ENCODE measurements at places on chromosomes 16 and 17. TPM values are rescaled to one million over a fixed set of nuclear protein-coding genes. Genes with fewer than 3 reads are reported as not detected.

DNA sequence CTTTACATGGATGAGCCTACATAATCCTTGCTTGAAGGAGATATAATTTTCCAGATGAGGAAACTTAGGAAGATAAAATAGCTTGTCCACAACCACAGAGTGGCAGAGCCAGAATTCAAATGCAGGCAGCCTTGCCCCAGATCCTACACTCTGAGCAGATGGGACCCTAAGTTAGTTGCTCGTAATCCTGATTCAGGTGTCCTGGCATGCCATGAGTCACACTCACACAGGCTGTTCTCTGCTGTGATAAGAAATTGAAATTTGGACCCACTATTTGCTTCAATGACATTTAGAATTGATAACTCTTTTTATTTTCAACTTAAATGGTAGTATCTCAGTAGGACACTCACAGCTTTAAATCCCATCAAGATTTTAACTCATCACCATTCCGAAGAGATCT lies 150.7 kb upstream of the CACNG5 start:
- DNase-seq = no peak

DNA sequence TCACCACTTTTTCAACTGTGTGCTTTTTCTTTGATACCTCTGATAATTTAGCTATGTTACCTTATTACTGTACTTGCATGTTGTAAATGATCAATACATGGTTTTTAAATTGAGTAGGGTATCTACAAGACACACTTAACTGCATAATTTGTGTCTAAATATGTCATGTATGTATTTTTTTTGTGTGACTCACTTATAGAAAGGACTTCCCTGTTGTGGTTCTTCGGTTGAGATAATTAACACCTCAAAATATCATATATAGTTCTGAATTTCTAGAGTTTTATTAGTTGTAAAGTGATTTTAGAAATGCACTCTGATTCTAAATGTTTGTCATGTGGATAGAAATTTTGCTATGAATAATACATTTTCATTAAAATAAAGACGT lies 14.5 kb upstream of the KRT222 start:
- no peak for DNase-seq

GRCh38 chr16:86066811-86067210 lies 167.8 kb downstream of the IRF8 start:
- DNase-seq = no peak

- no peak for DNase-seq
These were observed 359.6 kb upstream of the CCL2 start for GRCh38 chr17:33895491-33895890.

Gene ATP1B2
- 15.4 TPM for total RNA-seq

Gene IL17C
- 0.29 TPM for total RNA-seq
